Activated CD8-positive, alpha-beta memory T cell treated with anti-CD3 and anti-CD28 coated beads for 1 hour (primary cell): ENCODE measurements at places on chromosomes 7 and 10.

- no peak for DNase-seq
Measured at GRCh38 chr7:140349144-140349771, 49.1 kb downstream of the SLC37A3 start.

- no peak for DNase-seq
Measured at GRCh38 chr10:78764436-78764835, 304.3 kb upstream of the ZMIZ1 start.

DNA sequence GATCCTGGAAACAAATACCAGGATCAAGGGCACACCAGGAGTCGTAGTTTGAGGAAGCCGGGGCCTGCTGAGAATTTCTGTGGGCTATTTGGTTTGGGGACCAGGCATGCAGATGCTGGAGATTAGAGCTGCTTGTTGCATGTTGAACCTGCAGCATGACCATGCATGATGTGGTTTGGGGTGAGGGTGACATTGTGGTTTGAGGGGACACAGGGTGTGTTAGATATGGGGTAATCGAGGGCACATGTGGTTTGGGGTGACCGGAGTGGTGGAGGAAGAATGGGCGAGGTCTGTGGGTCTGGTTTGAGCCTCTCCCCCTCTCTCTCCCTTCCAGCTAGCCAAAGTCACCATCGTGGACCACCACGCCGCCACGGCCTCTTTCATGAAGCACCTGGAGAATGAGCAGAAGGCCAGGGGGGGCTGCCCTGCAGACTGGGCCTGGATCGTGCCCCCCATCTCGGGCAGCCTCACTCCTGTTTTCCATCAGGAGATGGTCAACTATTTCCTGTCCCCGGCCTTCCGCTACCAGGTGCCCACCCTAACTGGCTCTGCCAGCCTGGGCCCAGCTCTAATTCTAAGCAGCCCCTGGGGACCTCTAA, 10.2 kb downstream of the NOS3 start:
- DNase-seq, result no peak

- DNase-seq, result no peak
Measured at GRCh38 chr10:86655173-86655540, 810 bp downstream of the OPN4 start.

- no peak for DNase-seq
Measured at GRCh38 chr10:85919491-85920021, 447.0 kb downstream of the GRID1 start.

DNA sequence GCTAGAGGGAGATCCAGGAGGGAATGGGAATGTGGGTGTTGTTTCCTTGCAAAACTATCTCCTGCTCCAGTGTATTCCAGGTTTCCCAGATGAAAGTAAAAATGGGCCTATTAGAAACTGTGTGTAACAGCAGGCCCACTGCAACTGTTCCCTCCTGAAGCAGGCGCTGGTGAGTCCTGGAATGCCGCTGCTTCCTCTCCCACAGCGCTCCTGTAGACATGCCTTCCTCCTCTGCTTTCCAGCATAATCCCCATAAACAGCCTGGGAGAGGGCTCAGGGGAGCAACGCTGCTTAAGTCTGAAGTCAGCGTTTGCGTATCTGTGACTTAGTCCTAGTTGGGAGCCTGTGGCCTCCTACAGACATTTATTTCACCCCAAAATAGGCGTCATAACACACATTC, 551.0 kb upstream of the FOXK1 start:
- no peak for DNase-seq

DNA sequence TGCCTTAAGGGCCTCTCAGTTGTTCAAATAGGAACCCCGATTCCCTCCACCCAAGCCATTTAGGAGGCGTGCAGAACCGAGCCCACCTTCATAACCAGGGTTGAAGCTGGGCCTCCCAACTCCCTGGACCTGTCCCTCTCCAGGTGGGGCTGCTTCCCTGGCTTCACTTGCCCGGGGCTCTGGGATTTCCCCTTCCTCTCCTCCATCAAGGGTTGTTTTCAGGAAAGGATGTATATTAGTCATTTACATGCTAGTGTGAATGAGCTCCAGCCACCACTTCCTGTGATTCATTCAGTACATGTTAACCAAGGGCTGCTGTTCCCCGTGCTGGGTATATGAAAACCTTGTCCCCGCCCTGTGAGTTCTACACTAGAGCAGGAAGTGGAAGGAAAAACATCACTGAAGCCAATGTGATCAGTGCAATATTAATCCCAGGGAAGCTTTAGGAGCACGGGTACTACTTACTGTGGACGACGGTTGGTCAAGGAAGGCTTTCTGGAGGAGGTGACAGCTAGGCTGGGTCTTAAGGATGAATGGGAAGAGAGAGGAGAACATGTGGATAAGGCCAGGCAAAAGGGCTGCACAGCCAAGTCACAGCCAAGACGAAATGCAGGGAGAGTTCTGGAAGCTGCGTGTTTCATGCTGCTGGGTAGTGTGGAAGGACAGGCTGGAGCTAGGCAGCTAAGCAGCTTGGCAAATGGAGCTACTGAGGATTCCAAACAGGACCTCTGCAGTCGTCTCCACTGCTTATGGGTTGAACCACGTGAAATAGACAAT, 150.1 kb upstream of the SHH start:
- no peak for DNase-seq

- DNase-seq, result no peak
Measured at GRCh38 chr7:43679210-43680068, 49.9 kb downstream of the COA1 start.

DNA sequence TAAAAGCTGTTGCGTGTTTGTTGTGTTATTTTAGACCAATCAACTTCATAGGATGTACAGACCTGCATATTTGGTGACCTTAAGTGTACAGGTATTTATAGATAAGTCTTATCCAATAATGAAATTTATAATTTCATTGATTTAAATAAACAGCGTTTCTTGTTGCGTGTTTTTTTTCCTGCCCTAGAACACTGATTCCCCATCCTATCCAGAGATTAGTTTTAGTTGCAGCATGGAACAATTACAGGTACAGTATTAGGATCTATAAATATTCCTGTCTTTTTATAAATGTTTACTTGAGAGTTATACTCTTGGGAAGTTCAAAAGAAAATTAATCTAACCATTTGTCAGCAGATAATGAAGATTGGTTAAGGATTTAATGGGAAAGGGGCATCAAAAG, 2.1 kb upstream of the BMI1 start:
- DNase-seq, result no peak

DNA sequence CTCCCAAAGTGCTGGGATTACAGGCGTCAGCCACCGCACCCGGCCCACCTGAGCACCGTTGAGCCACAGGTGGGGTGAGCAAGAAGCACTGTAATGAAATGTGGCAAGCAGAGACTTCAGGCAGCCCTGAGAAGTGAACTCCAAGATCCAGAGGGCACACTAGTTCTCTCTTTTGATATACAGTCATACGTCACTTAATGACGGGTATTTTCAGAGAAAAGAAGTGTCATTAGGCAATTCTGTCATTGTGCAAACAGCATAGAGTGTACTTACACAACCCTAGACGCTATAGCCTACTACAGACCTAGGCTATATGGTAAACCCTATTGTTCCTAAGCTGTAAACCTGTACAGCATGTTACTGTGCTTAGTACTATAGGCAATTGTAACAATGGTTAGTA, 7.9 kb downstream of the PANK1 start:
- no peak for DNase-seq
